ENCODE measurements at places on chromosomes 6 and 20. TPM values are rescaled to one million over a fixed set of nuclear protein-coding genes. Genes with fewer than 3 reads are reported as not detected.

Gene PRSS16
- total RNA-seq = not detected

Gene TSBP1
- total RNA-seq = not detected

Gene RRAGD
- 0.76 TPM for total RNA-seq

Gene PBX2
- 53.6 TPM for total RNA-seq

Gene RRP36
- 110 TPM for total RNA-seq

Gene RNF114
- 80.0 TPM for total RNA-seq

Gene PPP1R16B
- 210 TPM for total RNA-seq

Gene RGS17
- 3.4 TPM for total RNA-seq

Gene RIPOR3
- total RNA-seq = not detected

Gene EFCAB8
- total RNA-seq = under 0.01 TPM

Gene SUMO4
- total RNA-seq = 2.4 TPM

Gene SYNDIG1
- not detected for total RNA-seq

Gene NHLRC1
- 2.0 TPM for total RNA-seq

Gene RSPH9
- 0.19 TPM for total RNA-seq

Gene RBL1
- total RNA-seq = 13.9 TPM

Gene TBP
- total RNA-seq = 16.0 TPM

Gene GCM1
- not detected for total RNA-seq

Gene C6orf58
- total RNA-seq = 0.38 TPM

Gene DLK2
- not detected for total RNA-seq

Gene HLA-DRA
- not detected for total RNA-seq

Gene SMLR1
- not detected for total RNA-seq

Gene KIAA1755
- 0.19 TPM for total RNA-seq

Gene LRP11
- total RNA-seq = 13.7 TPM

Gene MTFR2
- total RNA-seq = 4.8 TPM

Gene DBNDD2
- 4.9 TPM for total RNA-seq

Gene TCFL5
- total RNA-seq = 11.4 TPM

Gene PRICKLE4
- total RNA-seq = 6.2 TPM

Gene CRISP2
- total RNA-seq = not detected

Measured in vein endothelial cell (primary cell).